Brain pericyte (primary cell): ENCODE measurements at places on chromosomes 11 and 22.

GRCh38 chr11:121420398-121420797 is 31.7 kb upstream of the SORL1 start:
- no peak for DNase-seq

DNA sequence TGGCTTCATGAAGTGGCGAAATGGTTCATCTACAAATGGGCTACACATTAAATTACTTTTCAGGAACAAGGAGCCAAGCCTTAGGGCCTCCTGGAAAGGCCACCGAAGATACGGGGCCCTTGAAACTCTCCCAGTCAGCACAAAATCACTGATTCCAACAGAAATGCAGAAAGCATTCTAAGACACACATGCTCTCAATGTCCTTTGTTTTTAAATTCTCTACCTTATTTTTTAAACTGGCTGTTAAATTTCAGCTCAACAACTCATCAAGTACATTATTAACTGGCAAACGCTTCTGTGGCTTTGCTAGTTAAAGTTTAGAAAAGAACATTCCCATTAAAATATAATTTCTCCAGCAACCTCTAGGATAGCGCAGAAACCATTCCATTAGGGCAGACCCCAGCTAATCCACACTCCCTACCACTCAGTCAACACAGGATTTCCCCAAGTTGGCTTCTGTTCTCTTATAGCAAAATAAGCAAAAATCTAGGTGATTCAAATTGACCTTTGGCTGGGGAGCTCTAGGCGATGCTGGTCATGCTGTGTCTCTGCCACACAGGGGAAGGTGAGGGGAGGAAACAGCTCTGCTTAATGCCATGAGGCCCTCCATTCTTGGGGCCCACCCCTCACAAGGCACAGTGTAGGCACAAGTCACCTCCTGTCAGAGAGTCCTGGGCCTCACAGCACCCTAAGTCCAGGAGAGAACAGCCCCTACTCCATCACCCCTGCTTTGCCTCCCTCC is 47.1 kb downstream of the PLEKHA7 start:
- DNase-seq: no peak

- DNase-seq: no peak
Observed at GRCh38 chr11:60221692-60222091, 21.2 kb downstream of the MS4A4E start.

DNA sequence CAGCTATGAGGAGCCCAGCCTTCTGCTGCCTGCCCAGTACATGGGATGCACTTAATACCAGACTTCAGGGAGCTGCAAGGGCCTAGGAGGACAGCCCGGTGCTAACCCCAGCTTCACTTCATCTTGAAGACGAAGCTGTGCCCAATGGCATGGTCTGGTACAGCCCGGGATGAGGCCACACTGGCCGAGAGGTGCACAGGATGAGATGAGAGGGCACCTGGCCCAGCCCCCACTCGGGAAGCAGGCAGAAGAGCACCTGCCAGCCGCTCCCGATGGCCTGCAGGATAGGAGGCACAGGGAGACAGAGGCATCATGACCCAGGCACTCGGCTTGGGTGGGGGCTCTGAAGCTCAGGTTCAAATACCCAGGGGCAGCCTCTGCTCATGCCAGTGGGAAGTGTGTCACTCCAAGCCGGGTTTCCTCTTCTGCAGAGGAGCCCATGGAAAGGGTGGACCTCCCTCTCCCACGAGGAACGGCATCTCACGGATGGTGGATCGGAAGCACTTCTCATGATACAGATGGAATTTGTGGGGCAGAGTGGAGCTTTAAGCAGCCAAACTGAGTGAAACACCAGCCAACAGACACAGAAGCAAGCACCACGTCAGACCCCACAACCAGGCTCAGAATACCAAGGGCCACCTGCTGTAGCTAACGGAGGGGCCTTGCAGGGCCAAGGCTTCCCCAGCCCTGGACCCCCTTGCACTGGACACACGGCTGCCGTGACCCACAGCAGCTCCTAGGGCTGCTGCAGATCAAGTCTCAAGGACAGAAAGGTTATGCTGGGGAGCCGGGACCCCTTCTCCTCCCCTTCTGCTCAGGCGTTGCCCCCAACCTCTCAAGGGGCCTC is 875.2 kb downstream of the BRD1 start:
- no peak for DNase-seq

GRCh38 chr11:60743058-60743457 is 13.6 kb upstream of the MS4A15 start:
- no peak for DNase-seq

GRCh38 chr11:35419184-35419829 is at the start of gene SLC1A2:
Gene SLC1A2 (minus strand): TSS chr11:35419558. CDS start chr11:35418966, 592 bp downstream.
- no peak for DNase-seq

GRCh38 chr11:84524422-84525051 is 1102.6 kb downstream of the DLG2 start:
- DNase-seq: no peak

DNA sequence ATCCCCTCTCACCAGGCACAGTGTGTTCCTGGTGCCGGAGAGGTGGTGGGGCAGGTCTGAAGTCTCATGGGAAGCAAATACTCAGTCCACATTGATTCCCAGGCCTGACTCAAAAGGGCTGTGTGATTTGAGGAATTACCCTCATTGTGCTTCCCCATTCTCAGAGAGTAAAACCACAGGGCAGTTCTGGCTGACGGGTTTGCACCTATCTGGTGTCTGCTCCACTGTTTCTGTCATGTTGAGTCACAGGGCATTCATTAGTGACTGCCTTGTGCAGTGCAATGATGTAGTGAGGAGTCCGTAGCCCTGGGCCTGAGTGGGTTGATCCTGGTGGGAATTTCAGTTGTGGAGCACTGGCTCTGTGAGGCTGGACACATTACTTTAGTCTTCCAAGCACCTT is 85.2 kb upstream of the ARHGAP20 start:
- no peak for DNase-seq

DNA sequence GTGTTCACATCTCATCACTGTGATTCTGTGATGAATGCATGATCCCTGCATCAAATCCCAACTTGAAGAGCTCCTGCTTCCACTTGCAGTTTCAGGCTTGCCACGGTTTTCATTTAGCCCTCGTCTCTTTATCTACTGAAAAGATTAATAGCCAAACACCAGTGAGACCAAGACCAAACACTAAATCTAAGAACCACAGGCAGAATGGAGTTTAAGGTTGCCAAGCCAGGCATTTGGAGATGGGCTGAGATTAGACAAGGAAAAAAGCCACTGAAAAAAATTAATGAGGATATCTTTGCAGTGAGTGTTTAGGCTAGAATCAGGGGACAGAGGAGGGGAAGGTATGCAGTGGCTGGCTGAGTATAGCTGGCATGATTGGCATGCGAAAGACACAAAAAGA is 227.2 kb upstream of the BLID start:
- DNase-seq: no peak

GRCh38 chr11:71108013-71108865 is 144.1 kb downstream of the SHANK2 start:
- no peak for DNase-seq

GRCh38 chr11:122723576-122723975 is 68.1 kb downstream of the UBASH3B start:
- DNase-seq: no peak

DNA sequence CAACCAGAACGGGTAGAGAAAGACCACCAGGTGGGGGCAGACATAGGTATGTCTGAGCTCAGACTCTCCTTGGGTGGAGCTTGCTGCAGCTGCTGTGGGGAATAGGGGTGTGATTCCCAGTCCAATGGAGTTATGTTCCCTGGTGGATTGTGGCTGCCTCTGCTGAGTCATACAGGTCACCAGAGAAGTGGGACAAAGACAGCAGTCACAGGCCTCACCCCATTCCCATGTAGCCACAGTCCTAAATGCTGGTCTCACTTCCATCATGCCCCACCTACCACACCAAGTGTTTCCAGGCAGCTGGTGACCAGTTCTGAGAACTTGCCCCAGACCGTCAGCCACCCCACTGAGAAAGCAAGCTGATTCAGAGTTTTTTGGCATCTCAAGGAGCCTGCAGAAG is 17.5 kb downstream of the OR52E5 start:
- no peak for DNase-seq

DNA sequence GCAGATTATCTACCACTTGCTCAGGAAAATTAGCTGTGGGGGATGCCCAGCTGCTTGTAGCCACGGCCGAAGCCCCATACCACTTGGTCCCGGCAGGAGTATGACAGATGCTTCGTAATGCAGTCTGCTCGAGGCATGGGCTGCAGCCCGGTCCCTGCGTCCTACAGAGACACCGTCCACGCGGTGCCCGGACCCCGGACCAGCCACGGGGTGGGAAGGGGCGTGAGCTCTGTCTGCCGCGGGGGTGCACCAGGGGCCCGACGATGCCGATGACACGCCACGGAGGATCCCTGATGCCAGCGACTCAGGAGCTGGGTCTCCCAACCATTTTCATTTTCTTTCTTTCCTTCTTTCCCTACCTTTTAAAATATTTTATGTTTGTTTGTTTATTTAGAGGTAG is 30.0 kb downstream of the SLC25A17 start:
- DNase-seq: no peak

DNA sequence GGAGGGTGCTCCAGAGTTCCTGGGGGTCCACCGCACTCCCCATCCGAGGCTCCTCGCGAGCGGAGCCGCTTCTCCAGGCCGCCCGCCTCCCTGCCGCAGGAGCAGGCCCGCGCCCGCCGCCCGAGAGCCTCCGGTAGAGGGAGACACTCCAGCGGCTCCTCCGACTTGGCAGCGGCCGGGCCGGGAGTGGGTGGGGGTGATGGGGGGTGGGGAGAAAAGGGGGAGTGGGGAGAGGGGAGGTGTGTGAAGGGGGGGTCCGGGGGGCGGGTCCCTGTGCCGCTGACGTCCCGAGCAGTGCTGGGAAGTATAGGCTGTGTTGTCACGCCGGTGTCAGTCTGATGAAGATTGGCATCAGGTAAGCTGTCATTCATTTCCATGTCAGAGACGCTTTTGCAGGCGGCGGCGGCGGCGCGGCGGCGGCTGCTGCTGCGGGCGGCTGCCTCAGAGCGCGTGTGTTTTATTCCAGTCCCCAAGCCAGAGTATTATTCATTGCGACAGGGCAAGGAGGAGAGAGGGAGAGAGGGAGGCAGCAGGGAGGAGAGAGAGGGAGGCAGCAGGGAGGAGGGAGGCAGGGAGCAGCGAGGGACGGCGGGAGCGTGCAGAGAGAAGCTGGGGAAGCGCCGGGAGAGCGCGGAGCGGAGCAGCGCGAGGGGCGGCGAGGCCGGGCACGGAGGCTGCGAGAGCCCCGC is at the start of gene PKNOX2:
Gene PKNOX2, plus strand, starts transcription at position 330 of the 689 bp plus-strand sequence. CDS start 186,555 bp downstream, outside the sequence.
- no peak for DNase-seq

GRCh38 chr22:43972931-43973462 is 17.8 kb downstream of the SAMM50 start:
- DNase-seq: no peak

GRCh38 chr11:117664897-117665296 is 132.1 kb downstream of the DSCAML1 start:
- DNase-seq: no peak
